ENCODE measurements at places on chromosomes 13 and 19. TPM values are rescaled to one million over a fixed set of nuclear protein-coding genes. Genes with fewer than 3 reads are reported as not detected.

DNA sequence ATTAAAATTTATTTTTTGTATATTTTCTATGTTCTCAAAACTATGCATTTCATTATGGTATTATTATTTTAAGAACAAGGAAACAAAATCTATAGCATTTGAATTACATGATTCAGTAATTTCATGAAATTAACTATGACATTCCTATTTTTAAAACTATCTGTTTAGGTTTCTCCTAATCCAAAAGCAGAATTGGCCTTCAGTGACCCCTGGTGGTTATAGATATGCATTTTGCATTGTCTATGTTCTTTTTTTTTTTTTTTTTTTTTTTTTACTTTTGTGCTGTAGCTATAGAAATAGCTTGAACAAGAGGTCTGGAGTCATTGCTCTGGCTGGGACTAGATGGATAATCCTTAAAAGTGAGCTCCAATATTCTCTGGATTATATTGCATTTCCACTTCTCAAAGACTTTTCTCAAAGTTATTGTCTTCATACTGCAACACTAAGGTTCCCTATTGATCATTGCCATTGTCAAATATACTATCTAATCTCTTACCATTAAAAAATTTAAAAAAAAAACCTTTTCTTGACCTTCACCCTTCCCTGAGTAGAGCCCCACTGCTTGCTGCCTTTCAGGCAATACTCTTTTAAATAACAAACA lies 15.9 kb upstream of the DNAJC3 start:
- DNase-seq = no peak

The TMPRSS9 gene
- not detected for polyA plus RNA-seq

DNA sequence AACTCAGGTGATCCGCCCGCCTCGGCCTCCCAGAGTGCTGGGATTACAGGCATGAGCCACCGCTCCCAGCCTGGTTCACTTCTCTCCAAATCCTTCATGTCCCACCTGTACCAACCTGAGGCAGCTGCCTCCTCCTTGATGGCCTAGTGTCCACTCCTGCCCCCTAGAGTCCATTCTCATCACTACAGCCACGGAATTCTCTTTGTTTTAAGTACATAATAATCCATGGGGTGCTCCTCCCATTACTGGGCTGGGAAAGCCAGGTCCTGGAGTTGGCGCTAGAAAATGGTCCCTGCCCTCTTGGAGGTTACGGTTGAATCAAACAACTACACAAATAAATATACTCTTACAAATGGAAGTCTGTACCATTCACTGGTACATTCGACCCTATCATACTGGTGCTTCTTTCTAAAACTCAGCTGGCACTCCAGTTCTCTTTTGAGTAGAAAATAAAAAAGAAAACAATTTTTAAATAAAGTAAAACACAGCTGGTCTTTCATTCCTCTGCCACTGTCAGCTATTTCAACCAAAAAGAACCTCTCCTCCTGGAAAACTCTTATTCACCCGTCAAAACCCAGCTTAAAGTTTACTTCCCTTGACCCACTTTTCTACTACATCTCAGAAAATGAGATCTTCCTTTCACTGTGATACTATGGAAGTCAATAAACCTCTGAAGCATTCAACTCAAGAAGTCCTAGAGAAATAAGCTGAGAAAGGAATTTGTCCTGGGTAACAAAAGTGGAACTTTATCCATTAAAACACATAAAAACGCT lies 22.4 kb upstream of the ARHGEF18 start:
- DNase-seq = peak; percentile 37

DNA sequence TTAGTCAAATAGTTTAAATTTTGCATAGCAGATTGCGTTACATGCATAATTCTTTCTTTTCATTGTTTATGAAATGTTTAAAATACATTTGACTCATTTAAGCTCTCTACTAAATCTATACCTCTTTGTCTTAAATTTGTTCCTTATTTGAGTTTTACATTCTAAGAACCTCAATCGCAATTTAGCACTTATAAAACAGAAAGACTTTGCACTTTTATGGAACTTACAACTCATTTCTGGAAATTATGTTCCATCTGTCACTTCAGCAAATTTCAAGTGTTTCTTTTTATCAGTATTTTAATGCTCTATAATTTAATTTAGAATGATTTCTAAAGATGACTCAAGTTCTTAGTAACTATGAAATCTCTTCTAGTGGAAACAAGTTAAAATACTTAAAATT lies 1505.8 kb upstream of the SPRY2 start:
- DNase-seq = no peak

- no peak for DNase-seq
These were observed 144.9 kb downstream of the MIPEP start for GRCh38 chr13:23744315-23744714.

- DNase-seq = no peak
These were observed 12.4 kb downstream of the DPP9 start for GRCh38 chr19:4711211-4711610.

GRCh38 chr13:25227690-25228089 lies 55.6 kb upstream of the AMER2 start:
- DNase-seq = no peak

DNA sequence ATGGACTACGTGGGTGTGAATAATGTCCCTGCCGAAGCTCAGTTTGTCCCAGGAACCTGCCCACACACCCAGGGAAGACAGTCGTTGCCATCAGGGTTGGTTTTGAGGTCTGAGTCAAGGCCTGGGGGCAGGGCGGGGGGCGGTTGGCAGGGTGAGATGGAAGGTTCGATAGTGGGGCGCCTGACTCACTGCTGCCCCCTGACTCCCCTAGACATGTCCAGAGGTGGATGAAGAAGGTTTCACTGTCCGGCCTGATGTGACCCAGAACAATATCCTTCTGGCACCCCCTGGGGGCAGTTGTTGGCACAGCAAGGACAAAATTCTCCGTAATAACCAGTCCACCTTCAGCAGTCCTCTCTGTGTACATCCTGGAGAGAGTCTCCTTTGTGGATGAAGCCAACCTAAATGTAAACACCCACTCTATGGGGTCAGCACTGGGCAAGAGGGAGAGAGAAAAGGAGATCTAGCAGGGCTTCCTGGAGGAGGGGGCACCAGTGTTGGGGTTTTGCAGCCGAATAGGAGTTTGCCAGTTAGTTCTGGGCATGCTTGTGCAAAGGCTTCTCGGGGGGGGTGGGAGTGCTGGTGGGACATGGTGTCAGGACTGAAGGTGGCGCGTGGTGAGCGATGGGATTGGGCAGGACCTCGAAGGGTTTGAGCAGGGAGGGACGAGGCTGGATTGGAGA lies 19.6 kb upstream of the B3GNT3 start:
- DNase-seq = no peak

DNA sequence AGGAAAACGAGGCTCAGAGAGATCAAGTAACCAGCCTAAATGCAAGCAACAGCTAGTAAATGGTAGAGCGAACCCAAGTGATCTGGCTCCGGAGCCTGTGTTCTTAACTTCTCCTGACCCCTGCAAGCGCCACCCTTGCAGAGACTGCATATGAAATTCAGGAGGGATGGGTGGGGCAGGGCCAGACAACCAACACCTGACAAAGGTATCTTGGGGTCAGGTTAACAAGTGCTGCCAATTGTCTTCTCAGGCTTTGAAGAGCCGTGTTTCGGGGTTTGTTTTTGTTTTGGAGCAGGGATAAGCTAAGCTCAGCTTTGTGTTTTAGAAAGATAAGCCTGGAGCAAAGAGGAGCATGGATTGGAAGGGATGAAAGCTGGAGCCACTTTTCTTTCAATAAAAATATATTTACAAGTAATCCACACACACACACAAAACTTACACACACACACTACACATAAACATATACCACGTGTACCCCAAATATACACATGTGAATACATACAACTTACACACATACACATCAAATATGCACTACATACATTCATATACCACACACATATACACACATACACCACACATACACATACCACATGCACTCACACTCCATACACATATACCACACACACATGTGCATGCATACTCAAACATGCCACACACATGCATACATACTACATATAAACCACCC lies 722.0 kb downstream of the DIAPH3 start:
- DNase-seq = no peak

- no peak for DNase-seq
These were observed 315.3 kb downstream of the EFNB2 start for GRCh38 chr13:106220211-106220610.

The ZNF616 gene
- polyA plus RNA-seq = 0.69 TPM

DNA sequence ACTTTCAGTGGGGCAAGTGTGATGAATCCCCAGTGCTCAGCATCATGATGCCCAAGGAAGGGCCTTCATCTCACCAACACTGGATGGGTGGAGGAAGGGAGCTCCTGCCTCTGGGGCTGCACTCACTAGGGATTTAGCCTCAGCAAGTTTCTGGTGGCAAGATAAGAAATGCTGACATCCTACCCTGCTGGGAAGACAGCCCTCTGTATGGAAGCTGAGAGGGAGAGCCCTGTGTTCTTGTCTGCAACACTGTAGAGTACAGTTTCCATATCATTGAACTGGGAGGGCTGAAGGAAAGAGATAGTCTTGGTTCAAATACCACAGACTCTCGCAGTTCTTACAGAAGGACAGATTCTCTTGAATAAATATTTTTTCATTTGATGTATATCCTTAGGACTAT lies 7.3 kb upstream of the ZNF460 start:
- DNase-seq = no peak

The ZNF83 gene
- polyA plus RNA-seq = 10.7 TPM

The LAIR2 gene
- polyA plus RNA-seq = 15.9 TPM

DNA sequence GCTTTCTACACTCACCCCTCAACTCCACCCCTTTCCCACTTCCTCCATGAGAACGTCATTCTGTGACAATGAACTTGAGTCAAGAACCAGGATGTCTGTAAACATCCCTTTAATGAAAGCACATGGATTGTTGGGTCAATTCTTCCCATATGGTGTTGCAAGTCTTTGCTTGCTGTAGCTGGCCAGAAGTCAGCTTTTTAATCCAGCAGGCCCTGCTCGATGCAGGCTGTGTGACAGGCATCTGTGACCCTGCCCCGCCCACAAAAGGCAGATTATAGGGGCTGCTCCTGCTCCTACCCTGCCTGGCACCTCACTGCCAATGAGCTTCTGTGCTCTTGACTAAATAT lies 78.0 kb downstream of the STARD13 start:
- no peak for DNase-seq

The CRTC1 gene
- polyA plus RNA-seq = 1.7 TPM

- no peak for DNase-seq
These were observed 1.2 kb downstream of the ZNF256 start for GRCh38 chr19:57946316-57946715.

DNA sequence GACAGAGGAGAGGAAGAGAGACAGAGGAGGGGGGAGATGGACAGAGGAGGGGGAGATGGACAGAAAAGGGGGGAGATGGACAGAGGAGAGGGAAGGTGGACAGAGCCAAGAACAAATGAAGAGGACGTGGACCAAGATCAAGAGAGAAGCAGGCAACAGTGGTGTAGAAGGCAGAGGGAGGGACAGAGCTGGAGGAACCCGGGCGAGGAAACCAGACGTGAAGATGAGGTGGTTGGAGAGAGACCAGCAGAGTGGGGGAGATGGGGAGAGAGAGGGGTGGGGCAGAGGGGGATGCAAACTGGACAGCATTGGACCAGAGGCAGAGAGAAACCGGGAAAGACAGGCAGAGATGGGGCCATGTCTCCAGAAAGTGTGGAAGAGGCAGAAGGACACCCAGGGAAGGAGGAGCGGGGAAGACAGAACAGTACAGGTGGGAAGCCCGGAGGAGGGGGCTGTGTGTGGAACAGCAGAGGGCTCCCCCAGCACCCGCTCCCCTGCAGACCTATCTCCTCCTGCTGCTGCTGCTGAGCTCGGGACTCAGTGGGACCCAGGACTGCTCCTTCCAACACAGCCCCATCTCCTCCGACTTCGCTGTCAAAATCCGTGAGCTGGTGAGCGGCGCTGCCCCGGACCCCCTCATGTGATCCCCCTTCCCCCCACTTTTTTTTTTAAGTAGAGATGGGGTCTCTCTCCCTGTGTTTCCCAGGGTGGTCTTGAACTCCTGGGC lies 1.3 kb downstream of the FLT3LG start:
- no peak for DNase-seq

DNA sequence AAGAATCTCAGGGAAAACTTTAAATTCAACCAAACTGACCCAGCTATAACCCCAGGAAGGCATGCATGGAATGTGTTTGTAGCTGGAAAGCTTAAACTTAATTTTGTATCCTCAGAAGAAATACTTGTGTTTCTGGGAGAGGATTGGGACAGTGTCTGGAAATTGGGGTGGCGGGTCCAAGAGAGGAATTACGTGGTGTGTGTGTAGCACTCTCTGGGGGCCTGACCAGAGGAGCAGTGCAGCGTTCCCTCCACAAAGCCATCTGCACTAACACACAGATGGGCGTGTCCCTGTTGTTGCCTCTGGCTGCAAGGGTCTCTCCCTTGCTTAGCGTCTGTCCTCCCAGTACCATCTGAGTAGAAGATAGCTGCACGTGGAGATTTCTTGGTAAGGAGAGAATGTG lies 6.4 kb downstream of the GARRE1 start:
- no peak for DNase-seq

The DHX34 gene
- polyA plus RNA-seq = 1.7 TPM

DNA sequence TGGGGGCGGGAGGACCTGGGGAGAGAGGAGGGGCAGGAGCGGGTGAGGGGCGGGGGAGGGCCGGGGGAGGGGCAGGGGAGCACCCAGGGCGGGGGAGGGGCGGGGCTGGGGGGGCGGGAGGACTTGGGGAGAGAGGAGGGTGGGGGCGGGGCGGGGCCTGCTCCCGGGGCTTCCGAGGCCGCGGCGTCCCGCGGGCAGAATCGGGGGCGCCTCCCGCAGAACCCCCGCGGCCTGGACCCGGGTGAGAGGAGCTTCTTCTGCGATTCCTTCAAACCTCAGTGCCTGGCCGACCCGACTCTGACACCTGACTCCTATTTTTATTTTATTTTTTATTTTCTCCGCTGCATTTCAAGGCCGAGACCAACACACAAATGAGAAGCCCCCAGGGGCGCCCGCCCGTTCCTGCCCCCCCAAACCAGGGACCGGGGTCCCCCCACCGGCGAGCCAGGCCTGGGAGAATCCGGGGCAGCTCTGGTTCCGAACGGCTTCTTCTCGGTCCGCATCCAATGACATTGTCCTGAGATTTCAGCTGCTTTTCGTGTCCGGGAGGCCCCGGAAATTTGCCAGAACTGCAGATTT lies 470 bp upstream of the GRTP1 start:
- DNase-seq = no peak

The YJU2 gene
- 36.1 TPM for polyA plus RNA-seq

DNA sequence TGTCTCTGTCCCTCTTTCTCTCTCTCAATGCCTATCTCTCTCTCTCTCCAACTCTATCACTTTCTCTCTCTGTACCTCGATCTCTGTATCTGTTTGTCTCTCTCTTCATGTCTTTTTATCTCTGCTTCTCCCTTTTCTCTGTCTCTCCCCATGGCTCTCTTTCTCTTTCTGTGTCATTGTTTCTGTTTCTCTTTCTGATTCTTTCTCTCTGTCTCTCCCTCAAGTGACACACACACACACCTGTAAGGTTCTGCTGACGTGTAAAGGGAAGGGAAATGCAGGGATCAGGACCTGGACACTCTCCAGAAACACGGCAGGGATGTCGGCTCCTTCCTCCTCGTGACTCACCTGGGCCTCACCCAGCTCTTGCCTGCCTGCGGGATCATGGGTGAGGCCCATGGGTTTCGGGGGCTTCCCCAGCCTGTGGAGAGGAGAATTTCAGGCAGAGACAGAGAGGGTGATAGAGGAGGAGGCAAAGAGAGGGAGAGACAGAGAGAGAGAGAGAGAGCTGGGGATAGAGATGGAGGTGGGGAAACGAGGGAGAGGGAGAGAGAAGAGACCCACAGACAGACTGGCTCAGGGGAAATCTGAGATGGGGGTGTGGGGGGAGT lies 5.4 kb upstream of the PLAUR start:
- DNase-seq = no peak
